ENCODE measurements at places on chromosomes 6 and 20.

DNA sequence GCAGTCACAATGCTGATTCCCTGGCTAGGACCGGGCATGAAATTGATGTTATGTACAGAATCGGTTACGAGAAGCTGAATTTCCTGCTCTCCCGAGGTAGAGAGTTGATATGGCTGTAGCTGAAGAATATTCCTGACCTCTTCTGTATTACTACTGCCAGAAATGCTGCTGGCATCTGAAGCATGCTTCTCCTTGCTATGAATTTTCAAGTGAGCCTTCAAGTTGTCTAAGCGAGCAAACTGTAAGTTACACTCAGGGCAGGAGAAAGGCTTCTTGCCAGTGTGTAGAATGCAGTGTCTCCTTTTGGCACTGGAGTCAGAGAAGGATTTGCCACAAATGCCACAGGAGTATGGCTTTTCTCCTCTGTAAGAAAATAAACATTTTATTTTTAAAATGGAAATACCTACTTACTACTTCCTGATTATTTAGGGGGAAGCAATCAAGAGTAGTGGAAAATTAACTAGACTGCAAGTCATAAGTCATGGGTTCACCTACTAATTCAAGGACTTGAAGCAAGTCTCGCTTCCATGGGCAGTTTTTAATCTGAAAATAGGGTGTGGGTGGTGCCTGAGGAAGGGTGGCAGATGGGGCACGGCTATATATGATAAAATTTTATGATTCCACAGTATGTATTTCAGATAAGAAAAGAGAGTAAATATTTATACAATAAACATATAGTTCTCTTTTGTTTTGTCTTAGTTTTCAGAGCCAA lies 10.8 kb upstream of the MICAL1 start:
- DNase-seq, result no peak

- DNase-seq, result no peak
These were observed 92.4 kb downstream of the NCR2 start for GRCh38 chr6:41427642-41428335.

DNA sequence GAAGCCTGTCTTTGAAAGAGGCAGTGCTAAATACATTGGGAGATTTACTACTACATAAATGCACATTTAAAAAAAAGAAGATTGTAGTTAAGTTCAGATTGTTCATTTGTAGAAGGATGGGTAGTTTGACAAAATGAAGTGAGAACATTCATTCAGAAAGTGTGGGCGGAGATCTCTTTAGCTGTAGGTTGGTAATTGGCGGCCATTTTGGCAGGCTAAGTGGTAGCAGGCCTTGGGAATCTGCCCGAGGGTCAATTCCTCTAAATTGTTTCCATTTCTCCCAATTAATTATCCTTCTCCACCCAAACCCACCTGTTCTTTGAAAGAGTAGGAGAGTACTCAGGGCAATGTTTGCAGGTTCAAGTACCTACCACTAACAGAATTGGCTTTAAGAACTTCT lies 17.9 kb downstream of the SOX4 start:
- no peak for DNase-seq

DNA sequence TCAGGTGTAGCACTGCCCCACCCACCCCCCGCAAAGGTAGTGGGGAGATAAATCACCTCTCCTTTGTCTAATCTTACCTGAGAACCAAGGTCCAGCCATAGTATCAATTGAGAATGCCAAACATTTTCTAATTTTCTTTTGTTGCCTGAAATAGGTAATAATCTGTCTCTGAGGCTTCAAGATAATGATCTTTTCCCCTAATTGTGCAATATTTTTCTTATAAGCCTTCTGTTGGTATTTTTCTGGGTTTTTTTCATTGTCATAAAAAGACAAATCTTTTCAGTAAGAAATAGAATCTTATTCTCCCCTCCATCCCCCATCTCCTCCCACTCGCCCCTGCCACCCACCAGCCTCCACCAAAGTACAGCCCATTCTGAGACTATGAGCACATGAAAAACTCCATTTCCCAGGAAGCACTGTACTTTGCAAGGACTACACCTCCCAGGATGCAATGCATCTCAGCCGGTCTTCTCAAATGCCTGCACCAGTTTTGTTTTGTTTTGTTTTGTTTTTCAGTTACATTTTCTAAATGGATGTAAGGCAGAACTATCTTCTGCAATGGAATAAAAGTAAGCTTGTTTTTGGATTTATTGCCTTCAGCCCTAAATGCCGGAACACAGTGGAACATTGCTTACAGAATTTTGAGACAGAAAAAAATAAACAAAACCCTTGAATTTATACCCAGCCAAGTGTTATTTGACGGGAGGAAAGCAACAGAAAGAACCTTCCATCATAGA lies 268.0 kb downstream of the TFAP2A start:
- no peak for DNase-seq

DNA sequence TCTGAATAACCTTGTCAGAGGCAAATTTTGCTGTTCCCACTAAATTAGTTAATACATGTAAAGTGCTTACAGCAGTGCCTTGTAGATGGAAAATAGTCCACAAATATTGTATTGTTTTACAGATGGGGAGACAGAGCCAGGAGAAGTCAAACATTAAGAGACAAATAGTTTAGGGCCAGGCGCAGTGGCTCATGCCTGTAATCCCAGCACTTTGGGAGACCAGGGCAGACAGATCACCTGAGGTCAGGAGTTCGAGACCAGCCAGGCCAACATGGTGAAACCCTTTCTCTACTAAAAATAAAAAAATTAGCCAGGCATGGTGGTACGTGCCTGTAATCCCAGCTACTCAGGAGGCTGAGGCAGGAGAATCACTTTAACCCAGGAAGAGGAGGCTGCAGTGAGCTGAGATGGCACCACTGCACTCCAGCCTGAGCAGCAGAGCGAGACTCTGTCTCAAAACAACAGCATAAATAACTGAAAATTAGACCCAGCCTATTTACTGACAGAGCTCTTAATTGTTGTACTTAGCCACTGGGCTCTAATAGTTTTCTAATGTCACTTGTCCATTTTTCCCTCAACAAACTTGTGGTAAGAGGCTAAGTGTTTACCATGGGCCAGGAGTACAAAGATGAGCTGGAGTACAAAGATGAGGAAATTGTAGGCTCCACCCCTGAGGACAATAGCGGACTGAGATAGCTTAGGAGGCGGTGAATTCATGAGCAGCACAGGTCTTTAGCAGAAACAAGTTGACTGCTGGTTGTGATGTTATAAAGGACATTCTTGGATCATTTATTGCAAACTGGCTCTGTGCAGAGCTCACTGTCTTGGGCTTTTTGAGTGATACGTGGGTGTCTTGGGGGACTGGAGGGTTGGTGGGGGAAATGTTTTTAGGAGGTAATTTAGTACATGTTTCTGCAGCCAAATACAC lies 6.4 kb downstream of the ZSWIM3 start:
- no peak for DNase-seq

GRCh38 chr6:14670806-14671205 lies 553.2 kb downstream of the CD83 start:
- DNase-seq, result no peak

GRCh38 chr6:39608652-39609345 lies 116.4 kb downstream of the KIF6 start:
- no peak for DNase-seq

DNA sequence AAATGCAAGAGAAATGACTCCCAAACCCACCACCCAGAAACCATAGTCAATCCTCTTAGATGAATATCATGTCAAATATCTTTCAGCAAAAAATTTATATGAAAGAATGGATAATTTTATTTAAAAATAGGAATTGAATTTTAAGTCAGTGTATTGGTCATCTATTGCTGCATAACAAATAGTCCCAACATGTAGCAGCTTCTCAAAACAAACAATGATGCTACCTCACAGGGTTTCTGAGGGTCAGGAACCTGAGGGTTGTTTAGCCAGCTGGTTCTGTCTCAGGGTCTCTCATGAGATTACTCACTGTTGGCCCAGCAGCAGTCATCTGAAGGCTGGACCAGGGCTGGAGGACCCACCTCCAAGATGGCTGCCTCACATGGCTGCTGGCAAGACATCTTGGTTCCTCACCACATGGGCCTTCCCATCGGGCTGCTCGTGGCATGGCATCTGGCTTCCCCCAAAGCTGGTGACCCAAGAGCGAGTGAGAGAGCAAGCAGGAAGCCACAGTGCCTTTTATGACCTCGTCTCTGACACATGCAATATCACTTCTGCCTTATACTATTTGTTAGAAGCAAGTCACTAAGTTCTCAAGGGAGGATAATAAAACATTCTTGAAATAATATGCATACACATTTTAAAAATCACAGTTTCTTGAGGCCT lies 36.3 kb downstream of the BANF2 start:
- no peak for DNase-seq

DNA sequence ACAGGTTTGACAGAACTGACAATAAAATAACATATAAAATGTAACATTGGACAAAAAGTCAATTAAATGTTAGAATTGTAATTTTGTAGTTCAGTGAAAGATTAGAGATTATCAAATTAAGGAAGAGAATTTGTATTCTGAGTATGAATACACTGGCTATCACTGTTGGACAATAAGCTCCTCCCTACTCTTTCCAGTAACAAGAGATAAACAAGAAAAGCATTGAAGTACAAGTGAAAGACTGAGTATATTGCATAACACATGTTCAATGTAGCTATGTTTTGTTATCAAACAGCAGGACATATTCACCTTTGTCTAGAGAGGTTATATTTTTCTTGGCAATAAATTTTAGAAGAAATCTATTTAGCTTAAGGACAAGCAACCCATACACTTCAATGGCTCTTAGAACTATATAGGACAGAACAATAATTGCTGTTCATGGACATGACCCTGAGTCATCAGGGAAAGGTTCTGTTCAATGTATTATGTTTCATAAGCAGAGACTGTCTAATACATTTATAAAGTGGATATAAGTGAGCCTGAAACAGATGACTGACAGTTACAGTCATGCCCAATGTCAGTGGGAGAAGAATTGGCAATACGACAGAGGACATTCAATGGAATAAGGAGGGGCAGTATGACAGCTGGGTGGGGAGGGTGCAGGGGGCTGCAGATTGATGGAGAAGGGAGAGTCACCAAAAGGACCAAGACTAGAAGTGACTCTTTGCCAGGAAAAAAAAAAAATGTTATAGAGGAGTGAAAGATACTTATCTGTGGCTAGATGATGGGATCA lies 520.4 kb downstream of the FRK start:
- DNase-seq, result no peak

DNA sequence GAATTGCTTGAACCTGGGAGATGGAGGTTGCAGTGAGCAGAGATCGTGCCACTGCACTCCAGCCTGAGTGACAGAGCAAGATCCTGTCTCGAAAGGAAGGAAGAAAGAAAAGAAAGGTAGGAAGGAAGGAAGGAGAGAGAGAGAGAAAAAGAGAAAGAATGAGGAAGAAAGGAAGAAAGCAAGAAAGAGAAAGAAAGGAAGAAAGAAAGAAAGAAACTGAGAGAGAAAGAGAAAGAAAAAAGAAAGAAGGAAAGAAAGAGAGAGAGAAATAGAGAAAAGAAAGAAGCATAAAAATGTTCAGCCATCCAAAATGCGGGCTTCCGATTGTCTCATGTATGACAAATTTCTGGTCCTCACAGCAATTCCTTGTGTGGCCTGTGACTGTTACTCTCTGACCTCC lies 22.8 kb downstream of the MUC22 start:
- DNase-seq, result no peak

- no peak for DNase-seq
These were observed 475.2 kb upstream of the EPHA7 start for GRCh38 chr6:93894521-93894920.

DNA sequence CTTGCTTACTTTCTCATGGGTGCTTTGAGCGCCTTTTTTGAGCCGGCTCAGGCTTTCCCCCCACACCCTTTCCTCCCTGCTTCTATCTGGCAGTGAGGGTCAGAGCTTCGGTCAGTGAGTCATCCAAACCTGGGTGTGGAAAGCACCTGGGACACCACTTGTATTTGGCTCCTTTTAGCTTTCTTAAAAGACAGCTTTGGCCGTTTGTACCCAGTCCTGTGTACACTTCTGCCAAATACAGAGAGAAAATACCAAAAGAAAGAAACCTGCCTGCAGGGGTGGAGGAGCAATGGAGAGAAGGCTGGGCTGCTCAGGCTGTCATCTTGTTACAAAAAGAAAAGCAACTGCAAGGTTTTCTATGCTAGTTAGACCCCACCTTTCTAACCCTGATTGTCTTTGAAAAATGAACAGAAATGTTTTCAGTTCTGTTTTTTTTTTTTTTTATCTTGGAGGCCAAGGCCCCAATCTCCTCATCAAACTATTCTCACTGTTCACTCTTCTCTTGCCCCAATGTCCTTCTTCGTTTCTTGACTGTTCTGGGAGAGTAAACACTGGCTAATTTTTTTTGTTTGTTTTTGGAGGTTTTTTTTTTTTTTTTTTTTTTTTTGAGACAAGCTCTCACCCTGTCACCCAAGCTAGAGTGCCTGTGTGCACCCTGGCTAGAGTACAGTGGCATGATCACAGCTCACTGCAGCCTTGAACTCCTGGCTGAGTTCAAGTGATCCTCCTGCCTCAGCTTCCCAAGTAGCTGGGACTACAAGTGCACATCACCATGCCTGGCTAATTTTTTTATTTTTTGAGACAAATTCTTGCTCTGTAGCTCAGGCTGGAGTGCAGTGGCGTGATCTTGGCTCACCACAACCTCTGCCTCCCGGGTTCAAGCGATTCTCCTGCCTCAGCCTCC lies 76.4 kb downstream of the SSR1 start:
- DNase-seq, result no peak

- no peak for DNase-seq
These were observed 18.9 kb upstream of the NXT1 start for GRCh38 chr20:23331450-23332350.

DNA sequence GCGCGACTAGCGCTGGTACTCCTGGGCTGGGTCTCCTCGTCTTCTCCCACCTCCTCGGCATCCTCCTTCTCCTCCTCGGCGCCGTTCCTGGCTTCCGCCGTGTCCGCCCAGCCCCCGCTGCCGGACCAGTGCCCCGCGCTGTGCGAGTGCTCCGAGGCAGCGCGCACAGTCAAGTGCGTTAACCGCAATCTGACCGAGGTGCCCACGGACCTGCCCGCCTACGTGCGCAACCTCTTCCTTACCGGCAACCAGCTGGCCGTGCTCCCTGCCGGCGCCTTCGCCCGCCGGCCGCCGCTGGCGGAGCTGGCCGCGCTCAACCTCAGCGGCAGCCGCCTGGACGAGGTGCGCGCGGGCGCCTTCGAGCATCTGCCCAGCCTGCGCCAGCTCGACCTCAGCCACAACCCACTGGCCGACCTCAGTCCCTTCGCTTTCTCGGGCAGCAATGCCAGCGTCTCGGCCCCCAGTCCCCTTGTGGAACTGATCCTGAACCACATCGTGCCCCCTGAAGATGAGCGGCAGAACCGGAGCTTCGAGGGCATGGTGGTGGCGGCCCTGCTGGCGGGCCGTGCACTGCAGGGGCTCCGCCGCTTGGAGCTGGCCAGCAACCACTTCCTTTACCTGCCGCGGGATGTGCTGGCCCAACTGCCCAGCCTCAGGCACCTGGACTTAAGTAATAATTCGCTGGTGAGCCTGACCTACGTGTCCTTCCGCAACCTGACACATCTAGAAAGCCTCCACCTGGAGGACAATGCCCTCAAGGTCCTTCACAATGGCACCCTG lies 1.6 kb downstream of the TPBG start:
- DNase-seq, result peak; percentile 16

GRCh38 chr20:25484911-25485511 lies 77.5 kb downstream of the GINS1 start:
- no peak for DNase-seq
